ENCODE measurements at places on chromosomes 5 and 9. TPM values are rescaled to one million over a fixed set of nuclear protein-coding genes. Genes with fewer than 3 reads are reported as not detected.

GRCh38 chr9:17723656-17724055 lies 144.8 kb downstream of the SH3GL2 start:
- no peak for DNase-seq

- DNase-seq: no peak
Measured at GRCh38 chr5:97006454-97007060, 70.7 kb downstream of the LNPEP start.

DNA sequence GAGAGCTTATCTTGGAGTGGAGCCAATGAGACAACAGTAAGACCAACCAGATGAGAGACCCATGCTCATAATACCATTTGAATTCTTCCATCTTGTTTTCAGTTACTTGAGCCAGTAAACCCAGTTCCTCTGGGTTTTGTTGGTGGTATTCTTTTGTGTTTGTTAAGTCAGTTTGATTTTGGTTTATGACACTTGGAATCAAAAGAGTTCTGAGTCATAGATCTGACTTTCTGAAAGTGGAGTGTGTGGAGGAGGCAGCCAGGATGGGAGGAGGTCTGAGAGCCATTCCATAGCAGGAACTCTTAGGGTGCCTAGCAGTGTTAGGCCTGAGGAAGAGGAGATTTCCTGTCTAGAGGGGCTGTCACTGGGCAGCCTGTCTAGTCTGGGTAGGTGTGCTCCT lies 24.6 kb upstream of the PANK3 start:
- DNase-seq: no peak

DNA sequence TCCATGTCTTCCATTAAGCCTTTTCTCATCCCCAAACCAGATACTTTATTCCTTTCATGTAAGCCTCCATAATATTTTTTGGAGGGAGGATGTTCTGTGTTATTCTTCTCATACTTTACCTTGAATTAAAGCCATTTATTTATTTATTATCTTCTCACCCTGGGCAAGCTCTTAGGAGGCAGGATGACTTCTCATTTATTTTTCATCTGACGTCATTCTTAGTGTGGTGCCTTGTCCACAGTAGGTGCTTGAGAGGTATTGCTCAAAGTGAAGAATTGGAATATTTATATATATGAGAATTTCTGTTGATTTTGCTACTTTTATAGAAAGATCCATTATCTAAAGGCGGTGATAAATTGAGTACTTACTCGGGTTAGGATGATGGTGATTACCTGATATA lies 458.3 kb upstream of the ACTBL2 start:
- DNase-seq: no peak

Gene LCN10
- 0.33 TPM for total RNA-seq

Gene SDHA
- total RNA-seq: 107 TPM

Data from Calu3 (cell line).